ENCODE measurements at places on chromosomes 6 and 20.
A peak's percentile ranks its signal among the peaks of the same experiment; 100 is the strongest.

GRCh38 chr20:23666698-23667097 lies 22.1 kb downstream of the CST4 start:
- DNase-seq: no peak

GRCh38 chr6:112770308-112770707 lies 423.2 kb downstream of the RFPL4B start:
- DNase-seq: no peak

- DNase-seq: no peak
These were observed 13.1 kb downstream of the CD2AP start for GRCh38 chr6:47490676-47491075.

DNA sequence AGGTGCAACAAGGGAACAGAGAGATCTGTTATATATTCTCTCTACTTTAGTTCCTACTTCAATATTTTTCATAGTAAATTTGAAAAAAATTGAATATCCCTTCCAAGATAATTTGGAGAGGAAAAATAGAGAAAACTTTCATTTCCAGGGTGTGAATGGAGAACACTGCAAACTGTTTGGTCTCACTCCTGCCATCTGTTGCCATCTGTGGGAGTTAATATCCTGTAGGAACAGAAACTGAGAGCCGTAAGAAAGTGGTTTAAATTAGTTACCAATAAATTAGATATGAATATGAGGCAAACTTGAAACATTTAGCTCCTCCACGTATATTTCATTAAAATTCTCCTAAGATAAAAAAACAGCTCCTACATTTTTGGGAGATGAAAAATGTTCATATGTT lies 4.2 kb downstream of the ZNF337 start:
- no peak for DNase-seq

GRCh38 chr20:32685541-32686529 lies 12.1 kb upstream of the C20orf203 start:
- no peak for DNase-seq

- no peak for DNase-seq
These were observed 48.3 kb downstream of the ECT2L start for GRCh38 chr6:138844192-138844591.

DNA sequence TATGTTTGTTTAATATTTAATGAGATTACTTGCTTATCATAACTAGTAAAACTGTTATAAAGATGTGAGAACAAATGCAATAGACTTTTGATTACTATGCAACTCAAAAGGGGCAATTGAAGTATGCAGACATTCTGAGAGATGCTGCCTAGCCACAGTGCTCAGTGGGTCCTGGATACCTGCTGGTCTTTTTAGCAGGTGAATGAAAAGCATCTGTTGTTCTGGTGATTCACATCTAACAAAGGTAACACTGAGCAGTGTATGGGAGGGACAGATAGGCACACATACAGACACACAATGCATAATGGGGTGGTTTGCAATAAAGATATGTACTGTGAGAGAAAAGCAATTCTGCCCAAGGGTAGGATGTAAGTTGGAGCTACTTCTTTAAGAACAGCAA lies 46.9 kb downstream of the OGFRL1 start:
- peak; percentile 48 for DNase-seq

- DNase-seq: no peak
These were observed 41.4 kb upstream of the ANGPT4 start for GRCh38 chr20:957544-957943.

GRCh38 chr20:24481173-24481572 lies 11.7 kb downstream of the SYNDIG1 start:
- no peak for DNase-seq

GRCh38 chr6:70118670-70119069 lies 184.2 kb downstream of the COL9A1 start:
- DNase-seq: no peak

GRCh38 chr20:58698741-58699622 lies 6.4 kb downstream of the NPEPL1 start:
- no peak for DNase-seq

GRCh38 chr6:26044140-26045064 lies 42.8 kb upstream of the HFE start:
- DNase-seq: no peak

DNA sequence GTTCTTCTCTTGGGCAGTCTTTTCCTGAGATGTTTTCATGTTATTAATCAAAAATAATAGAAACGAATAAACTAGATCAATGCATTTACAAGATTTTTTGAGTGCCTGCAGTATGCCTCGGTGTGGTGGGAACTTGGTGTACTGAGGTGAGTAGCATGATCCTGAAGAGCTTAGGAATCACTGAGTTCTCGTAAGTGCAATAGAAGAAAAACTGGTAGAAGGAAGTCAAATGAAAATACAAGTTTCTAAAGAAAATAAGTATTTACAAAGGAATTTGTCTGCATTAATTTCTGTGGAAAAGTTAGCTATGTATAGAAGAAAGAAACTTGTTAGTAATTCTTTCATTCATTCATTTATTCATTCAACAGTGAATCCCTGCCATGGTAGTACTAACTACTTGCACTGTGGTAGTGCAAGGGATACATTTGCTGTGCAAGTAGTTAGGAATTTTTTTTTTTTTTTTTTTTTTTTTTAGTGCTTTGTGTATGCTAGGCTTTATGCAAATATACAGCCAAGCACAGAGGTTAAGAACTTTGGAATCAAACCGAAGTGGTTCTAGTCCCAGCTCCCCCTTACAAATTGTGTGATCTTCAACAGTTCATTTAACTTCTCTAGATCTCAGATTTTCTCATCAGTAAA lies 13.9 kb downstream of the NT5E start:
- no peak for DNase-seq

DNA sequence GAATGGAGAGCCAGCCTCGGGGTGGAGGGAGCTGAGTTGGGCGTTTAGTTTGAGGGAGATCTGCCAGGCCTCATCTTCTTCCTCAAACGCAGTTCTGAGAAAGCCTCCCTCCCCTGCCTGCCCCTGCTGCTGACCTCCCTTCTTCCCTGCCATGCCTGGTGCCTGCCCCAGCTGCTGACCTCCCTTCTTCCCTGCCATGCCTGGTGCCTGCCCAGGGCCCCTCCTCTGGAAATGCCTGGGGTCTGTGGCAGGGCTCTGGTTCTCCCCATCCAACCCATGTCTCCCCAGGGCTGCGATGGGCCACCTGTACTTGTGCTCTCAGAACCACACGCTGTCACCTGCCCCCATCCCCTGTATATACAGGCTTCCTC lies 114.6 kb downstream of the VEGFA start:
- DNase-seq: no peak

GRCh38 chr6:24253360-24253759 lies 104.5 kb downstream of the DCDC2 start:
- no peak for DNase-seq

DNA sequence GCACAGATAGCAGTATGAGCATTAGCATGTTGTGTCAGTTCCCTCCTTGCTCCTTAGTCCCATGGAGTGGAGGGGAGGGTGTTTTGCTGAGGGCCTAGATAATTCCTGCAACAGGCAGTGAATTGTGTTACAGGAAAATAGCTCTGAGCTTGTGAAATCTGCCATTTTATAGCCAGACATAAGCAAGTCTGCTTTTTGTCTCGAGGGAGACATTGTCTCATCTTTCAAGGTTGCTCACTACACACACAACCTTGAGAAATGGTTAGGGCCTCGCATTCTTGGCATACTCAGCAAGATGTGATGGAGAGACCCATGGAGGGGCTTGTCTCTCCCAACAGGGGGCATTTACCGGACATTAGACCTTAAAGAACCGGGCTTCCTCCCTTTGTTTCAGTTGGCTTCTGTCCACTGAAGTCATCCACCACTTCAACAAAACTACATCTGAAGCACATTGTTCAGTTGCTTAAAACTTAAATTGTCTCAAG lies 108.0 kb upstream of the FOXO3 start:
- DNase-seq: no peak

GRCh38 chr20:6017467-6017866 lies 36.4 kb downstream of the LRRN4 start:
- DNase-seq: no peak

DNA sequence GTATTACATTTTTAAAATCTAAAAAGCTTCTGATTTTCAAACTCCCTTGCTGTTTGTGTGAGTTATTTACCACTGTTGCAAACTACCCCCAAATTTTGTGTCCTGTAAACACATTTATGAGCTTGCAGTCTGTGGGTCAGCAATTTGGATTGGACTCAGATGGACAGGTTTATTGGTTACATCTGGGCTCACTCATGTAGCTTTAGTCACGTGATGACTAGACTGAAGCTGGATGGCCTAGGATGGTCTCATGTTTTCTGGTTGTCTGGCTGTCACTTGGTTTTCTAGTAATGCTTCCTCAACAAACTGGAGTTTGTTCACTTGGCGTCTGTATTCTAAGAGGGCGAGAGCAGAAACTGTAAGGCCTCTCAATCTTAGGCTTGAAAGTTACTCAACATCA lies 12.2 kb upstream of the C6orf58 start:
- DNase-seq: no peak

- DNase-seq: peak; percentile 95
These were observed 77.5 kb downstream of the ATXN1 start for GRCh38 chr6:16683641-16684194.

GRCh38 chr20:1900321-1900801 lies 5.2 kb downstream of the SIRPA start:
- DNase-seq: peak; percentile 65

DNA sequence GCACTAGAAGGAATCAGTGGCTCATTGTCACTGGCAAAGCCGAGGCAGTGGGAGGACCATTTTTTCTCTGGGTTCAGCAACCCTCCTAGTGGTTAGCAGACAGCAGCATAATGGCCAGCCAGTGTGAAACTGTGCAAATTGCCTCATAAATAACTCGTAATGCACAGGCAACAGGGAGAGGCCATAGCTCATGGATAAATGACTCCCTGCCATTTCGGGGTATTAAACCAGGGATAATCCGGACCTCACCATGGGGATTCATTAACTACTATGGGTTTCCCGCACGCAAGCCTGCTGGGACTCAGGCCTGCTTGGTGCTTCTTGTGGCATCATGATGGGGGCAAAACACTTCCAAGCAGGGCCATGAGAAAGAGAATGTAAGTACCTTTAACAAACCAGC lies 158.2 kb upstream of the CHD6 start:
- DNase-seq: no peak

DNA sequence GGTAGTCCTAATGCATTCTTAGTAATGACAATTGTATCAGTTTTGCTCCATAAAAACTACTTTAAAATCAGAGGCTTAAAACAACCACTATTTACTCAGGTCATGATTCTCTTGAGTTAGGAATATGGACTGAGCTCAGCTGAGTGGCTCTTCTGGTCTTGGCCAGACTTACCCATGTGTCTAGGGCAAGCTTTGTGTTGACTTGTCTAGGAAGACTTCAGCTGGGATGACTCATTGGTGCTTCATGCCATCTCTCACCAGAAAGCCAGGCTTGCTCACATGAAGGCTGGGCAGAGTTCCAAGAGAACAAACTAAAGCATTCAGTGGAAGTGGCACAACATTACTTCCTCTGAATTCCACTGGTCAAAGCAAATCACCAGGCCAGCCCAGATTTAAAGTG lies 155.3 kb downstream of the DHX35 start:
- peak; percentile 89 for DNase-seq

DNA sequence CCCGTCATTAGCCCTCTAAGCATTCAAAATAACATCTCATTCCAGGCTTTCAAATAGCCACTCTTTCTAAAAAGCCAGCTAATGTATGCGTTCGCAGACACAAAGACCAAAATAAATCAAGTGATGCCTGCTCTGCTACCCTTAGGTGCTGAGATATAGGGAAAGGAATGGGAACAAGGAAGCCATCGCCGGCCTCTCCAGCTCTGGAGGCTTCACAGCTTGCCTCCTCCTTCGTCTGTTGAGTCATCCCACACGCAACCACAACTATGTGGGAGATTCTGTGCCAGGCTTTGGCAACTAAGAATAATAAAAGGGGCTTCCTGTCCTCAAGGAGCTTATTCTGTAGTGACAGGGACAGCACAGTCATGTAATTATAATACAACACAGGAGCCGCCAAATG lies 27.3 kb upstream of the SLC22A23 start:
- DNase-seq: peak; percentile 59

DNA sequence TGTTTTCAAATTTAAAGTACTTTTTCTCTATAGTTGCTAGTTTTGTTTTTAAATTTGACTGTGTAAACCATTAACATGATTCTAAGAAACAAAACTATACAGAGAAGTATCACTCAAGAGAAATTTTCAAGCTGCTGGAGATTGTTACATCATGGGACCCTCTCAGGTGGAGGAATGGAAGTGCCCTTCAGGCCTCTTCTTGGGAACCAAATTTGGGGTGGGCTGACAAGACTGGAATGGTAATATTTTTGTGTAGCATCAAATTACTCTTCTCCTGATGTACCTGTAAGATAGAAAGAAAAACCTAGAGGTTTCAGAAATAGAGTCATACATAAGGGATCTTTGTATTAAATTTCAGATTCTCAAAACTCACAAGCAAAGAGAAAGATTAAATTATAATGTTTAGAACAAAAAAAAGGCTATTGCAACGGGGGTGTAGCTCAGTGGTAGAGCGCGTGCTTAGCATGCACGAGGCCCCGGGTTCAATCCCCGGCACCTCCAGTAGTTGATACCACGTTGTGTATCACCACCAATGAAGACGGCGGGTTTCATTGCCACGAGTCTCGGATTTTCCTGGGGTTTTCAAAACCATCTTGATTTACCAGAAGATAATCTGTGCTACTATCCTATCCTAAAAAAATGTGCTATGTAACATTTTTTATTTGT lies 193.7 kb downstream of the GPX5 start:
- peak; percentile 63 for DNase-seq

DNA sequence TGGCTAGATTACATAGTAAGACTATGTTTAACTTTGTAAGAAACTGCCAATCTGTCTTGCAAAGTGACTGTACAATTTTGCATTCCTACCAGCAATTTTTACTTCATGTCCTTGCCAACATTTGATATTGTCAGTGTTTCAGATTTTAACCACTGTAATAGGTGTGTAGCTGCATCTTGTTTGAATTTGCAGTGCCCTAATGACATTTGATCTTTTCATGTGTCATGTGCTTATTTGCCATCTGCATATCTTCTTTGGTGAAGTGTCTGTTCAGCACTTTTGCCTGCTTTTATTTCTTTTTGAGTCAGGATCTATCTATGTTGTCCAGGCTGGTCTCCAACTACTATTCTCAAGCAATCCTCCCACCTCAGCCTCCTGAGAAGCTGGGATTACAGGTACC lies 2.4 kb upstream of the PRPH2 start:
- no peak for DNase-seq

- no peak for DNase-seq
These were observed 165.1 kb upstream of the PROKR2 start for GRCh38 chr20:5481872-5482271.

DNA sequence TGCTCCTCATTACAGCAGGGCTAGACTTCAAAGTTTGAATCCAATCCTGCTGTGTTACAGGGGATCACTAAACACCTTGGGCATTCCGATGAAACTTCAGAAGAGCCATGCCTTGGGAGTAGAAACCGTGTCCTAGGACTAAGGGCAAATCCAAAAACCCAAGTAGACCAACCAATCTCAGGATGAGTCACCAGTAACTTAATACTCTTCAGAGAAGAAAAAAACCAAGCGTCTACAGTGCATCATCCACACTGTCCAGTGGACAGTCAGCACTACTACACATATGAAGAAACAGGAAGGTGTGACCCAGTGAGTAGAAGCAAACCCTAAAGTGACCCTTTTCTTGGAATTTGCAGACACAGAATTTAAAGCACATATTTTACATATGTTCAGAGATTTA lies 39.5 kb upstream of the VAPB start:
- peak; percentile 71 for DNase-seq

Measured in mammary epithelial cell (primary cell).